ENCODE measurements at places on chromosomes 3 and 15. TPM values are rescaled to one million over a fixed set of nuclear protein-coding genes. Genes with fewer than 3 reads are reported as not detected.

Gene GTPBP8
- 15.5 TPM for total RNA-seq

Gene CD86
- not detected for total RNA-seq

Gene ARHGEF26
- 9.1 TPM for total RNA-seq

Gene CHD2
- 27.1 TPM for total RNA-seq

Gene TJP1
- total RNA-seq: 70.1 TPM

Gene FBXO40
- not detected for total RNA-seq

Gene SAMMSON
- total RNA-seq: not detected

Gene MAGEL2
- not detected for total RNA-seq

Gene BFSP2
- not detected for total RNA-seq

Gene CCDC51
- total RNA-seq: 27.5 TPM

Gene CCDC80
- 61.9 TPM for total RNA-seq

Gene TNNC1
- 1.5 TPM for total RNA-seq

Gene HRG
- total RNA-seq: not detected
